ENCODE measurements at places on chromosomes 4 and X.

GRCh38 chr4:138087066-138087719 is 155.0 kb downstream of the SLC7A11 start:
- DNase-seq, result no peak

- DNase-seq, result no peak
Measured at GRCh38 chr4:107439401-107439800, 280.6 kb downstream of the PAPSS1 start.

GRCh38 chr4:183142571-183143550 is 43.8 kb downstream of the WWC2 start:
- no peak for DNase-seq

DNA sequence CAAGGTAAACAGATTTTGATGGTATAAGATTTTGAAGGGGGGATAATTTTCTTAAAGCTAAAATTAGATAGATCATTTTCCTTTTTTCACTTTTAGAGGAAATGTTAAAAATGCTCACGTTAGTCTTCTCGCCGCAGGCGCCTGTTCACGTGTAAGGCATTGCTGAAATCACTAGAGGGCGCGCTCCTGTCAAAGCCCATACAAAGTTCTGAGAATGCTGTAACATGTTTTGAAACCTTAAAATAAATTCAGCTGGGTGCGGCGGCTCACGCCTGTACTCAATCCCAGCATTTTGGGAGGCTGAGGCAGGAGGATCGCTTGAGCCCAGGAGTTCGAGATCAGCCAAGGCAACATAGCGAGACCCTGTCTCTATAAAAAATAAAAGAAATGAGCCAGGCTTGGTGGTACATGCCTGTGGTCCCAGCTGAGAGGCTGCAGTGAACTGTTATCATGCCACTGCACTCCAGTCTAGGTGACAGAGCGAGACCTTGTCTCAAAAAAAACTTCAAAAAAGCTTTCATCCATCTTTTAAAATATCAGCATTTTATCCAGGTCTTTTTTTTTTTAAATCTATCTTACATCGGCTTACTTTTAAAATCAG is 138.0 kb downstream of the RBMX2 start:
- peak; percentile 18 for DNase-seq

DNA sequence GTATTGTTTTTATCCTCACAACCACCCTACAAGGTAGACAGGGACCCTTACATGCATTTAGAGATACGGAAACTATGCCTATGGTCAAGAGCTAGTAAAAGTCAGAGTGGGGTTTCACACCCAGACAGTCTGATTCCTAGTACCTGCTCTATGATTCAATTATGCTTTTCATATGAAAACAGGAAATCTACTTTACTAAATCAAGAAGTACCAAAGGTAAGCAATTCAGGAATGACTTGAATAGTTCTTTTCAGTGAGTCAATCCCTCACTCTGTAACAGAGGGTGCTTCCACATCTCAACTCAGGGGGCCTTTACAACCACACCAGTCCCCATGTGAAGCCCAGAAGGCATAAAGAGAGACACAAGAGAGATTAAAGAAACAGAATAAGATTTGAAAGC is 191.4 kb downstream of the PPP3CA start:
- no peak for DNase-seq

GRCh38 chr4:101911616-101912015 is 121.1 kb downstream of the BANK1 start:
- DNase-seq, result no peak

- no peak for DNase-seq
Measured at GRCh38 chr4:13892739-13893105, 265.2 kb upstream of the BOD1L1 start.

DNA sequence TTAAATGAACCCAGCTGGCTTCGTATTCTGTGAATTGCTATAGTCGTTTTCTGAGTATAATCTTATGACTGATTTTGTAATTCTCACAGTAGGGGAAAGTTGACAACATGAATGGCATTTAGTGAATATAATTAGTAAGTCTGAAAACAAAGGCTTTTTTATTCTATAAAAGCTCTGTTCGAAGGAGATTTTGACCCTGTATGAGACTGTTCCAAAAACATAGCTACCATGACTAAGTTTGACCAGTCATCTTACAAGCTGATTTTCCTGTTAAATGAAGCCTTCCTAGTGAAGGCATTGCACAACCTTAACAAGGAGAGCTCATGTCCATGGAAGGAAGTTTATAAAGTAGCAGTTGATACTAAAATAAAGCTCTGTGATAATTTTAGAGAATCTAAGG is 242.3 kb downstream of the RPA4 start:
- DNase-seq, result no peak

- DNase-seq, result no peak
Measured at GRCh38 chrX:102957751-102958150, 20.7 kb downstream of the RAB40AL start.

GRCh38 chr4:1203026-1203616 is 30.7 kb upstream of the SPON2 start:
- no peak for DNase-seq

DNA sequence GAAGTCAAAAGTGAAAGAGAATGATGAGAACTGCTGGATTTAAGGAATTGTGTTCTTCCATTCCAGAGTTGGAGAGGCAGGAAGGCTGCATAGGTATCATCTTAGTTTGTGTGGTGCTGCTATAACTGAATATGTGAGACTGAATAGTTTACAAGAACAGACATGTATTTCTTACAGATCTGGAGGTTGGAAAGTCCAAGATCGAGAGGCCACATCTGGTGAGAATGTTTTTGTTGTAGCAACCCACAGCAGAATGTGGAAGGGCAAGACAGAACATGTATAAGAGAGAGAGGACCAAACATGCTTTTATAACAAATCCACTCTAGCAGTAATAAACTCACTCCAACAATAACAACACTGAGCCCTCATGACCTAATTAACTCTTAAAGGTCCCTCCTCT is 408.6 kb downstream of the FAM47B start:
- DNase-seq, result no peak

DNA sequence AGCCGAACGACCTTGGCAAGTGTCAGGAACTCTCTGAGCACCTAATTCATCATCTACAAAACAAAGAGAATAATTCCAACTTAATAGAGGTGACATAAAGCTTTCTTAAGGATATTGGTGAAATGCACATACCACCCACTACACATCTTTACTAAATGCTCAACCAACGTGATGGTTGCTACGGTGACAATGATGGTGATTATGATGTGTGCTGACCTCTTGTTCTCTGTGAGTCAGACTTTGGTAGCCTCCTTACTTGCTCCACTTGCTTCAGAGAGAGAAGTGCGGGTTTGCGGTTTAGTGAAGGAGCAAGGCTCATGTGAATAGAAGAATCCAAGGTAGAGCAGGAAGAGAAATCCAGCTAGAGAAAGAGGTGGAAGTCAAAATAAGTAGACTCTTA is 52.8 kb upstream of the CLNK start:
- no peak for DNase-seq

- no peak for DNase-seq
Measured at GRCh38 chrX:12866451-12867377, at the start of gene TLR7. TLR7 (plus strand) TSS chrX:12867072; CDS start chrX:12867579, 507 bp downstream.

GRCh38 chrX:72081605-72082320 is 50.0 kb downstream of the RTL5 start:
- no peak for DNase-seq

DNA sequence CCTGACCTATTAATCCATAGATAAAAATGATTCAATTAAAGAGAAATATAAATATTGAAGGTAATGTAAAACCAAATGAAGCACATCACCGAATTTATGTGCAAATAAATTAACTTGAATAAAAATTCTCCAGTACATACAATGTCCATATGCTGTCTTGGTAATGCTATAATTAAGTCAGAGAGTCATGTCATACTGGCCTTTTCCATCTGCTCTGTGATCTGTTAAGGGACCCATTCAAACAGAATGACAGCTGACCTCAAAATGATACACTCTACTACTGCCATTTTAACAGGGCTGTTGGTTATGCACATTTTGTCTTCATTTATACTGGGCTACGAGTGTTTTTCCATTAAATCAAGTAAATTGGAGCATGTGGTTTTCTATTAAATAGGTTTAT is 99.3 kb downstream of the TEX13A start:
- no peak for DNase-seq

DNA sequence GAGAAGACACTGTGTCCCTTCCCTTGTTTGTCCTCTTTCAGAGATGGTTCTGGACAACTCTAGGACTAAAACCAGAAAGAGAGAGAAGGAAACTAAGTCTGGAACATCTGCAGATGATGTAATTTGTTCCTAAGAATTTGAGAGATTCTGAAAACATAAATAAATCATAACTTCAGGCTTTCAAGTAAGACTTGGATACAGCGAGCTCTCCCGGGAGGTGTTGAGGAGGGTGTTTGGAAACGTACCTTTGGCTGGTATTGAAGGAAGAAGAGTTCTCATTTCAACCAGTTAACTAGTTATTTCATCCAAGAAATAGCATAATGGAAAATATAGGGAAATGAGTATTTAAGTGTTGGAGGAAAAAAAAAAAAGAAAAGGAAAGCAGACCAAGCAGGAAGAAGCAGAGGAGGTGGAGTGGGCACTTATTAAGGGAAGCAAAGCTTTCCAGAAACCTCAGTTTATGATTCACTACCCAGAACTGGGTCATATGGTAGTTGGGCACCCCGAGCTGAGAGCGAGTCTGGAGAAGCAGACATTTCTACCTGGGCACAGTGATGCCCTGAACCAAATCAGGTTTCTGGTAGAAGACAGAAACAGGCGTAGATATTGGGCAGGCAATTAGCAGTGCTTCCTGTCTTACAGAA is 26.9 kb downstream of the CCNG2 start:
- no peak for DNase-seq

DNA sequence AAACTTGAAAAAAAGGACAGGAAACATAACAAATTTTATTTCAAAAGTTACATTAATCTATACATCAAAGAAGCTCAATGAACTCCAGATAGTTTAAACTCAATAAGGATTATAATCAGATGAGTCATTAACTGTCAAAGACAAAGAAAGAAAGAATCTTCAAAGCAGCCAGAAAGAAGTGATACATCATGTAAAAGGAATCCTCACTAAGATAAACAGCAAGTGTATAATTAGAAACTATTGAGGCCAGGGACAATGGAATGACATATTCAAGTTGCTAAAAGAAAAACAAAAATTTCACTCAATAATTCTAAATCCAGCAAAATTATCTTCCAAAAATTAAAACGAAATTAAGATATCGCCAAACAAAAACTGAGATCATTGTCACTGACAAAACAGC is 161.6 kb upstream of the NWD2 start:
- DNase-seq, result no peak

- no peak for DNase-seq
Measured at GRCh38 chr4:7860600-7861163, 79.0 kb downstream of the AFAP1 start.

DNA sequence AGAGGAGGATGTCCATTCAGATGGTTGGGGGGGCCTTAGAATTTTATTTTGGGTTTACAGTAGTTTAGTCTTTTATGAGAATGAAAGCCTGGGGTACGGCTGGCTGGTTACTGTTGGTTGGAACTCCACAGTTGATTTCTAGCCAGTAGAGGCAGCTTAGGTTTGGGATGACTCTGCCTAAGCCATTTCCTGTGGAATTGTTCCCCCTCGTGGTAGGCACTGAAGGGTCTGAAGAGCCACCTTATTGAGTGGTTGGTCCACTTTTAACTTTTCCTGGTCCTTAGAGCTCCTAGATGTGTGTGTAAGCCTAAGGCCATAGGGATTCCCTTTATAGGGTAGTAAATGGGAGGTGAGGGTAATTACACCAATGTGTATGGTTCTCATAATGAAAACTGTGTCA is 19.7 kb downstream of the SPIN3 start:
- DNase-seq, result no peak

DNA sequence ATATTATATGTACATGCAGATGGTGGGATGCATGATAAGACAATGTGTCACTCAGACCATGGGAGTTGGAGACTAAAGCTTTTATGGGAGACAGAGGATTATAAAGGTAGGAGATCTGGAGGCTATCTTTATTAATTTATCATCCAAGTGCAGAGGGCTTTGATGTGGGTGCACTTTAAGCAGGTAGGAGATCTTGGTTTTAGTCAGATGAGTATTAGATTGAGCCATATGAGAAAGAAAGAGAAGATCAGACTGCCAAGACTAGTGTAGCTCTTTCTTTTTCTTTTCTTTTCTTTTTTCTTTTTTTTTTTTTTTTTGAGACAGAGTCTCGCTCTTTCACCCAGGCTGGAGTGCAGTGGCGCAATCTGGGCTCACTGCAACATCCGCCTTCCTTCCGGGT is 84.9 kb upstream of the CAMK2D start:
- DNase-seq, result no peak

GRCh38 chrX:154470434-154470833 is 8.6 kb downstream of the LAGE3 start:
- no peak for DNase-seq

- DNase-seq, result no peak
Measured at GRCh38 chrX:123905332-123905731, 45.5 kb downstream of the XIAP start.

DNA sequence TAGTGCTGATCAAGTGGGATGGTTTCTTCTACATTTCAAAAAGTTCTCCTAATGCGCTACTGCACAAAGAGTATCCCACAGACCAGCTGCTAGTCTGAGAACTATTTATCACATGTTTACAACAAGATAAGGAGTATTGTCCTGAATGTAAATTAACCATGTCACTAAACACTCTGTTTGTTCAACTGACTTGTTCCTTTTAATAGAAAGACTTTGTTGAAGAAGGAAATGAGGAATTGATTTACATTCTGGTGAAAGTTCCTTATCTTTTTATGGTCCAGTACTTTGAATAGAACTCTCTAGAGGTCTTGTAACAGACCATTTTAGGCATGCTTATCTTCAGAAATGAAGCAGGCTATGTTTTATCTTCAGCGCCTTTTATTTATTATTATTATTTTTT is 67.3 kb upstream of the IL13RA1 start:
- no peak for DNase-seq

DNA sequence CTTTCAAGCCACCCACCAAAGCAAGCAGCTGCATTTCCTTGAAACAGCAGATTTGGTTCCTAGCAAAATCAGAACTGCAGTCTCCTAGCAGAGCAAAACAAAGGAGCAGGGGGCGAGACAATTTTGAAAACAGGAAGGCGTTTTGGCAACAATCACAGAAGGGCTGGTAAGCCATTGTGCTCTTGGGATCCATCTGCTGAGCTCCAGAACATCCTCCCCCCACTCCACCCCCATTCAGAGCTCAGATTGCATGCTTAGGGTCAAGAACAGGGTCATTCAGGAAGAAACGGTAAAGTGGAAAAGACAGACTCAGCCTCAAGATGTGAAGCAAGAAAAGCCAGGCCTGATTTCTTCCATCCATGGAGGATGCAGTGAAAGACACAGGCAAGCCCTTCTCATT is 7.6 kb upstream of the PCDH19 start:
- DNase-seq, result no peak

- no peak for DNase-seq
Measured at GRCh38 chr4:98601708-98602107, 56.7 kb downstream of the TSPAN5 start.

- no peak for DNase-seq
Measured at GRCh38 chr4:44446801-44447562, 1.6 kb downstream of the KCTD8 start.

DNA sequence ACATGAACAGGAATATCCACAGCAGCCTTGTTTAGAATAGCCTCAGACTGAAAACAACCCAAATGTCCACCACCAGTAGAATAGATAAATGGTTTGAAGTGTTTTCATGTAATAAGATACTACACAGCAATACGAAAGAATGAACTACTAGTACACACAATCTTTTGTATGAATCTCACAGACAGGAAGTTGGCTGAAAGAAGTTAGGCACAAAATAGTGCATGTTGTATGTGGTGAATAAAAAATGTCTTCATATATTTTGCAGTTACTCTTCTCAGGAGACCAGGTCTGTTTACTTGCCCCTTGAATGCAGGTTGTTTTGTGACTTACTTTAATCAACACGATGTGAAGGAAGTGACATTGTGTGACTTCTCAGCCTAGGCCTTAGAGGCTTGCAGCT is 75.9 kb upstream of the LEF1 start:
- no peak for DNase-seq

GRCh38 chrX:70470850-70471289 is 26.2 kb downstream of the DLG3 start:
- no peak for DNase-seq

Data from kidney capillary endothelial cell (primary cell).